ENCODE measurements at places on chromosomes 13 and 19.

DNA sequence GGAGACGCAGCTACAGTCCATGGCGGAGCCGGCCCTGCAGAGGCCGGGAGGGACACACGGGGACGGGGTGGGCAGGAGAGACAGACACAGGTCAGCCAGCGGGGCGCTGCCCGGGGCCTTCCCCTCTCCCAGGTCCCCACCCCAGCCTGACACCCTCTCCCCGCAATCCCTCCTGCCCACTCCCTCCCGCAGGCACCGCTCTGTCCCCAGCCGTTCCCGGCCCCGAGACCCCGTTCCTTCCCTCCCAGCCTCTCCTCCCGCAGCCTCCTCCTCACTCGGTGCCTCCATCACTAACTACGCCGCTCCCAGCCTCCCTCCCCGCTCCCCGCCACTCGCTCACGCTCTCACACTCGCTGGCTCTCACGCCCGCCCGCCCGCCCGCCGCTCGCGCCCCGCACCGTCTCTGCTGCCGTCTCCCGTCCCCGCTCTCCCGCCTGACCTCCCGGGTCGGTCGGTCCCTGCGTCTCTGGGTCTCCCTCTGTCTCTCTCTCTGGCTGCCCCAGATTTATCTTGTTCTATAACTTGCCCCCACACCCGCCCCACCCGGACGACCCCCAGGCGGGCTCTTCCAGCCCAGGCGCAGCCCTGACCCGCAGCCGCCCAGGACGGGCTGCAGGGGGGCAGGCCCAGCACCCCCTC, 15.2 kb downstream of the ERFL start:
- DNase-seq: no peak

- DNase-seq: no peak
These were observed 60.4 kb upstream of the OBI1 start for GRCh38 chr13:78719367-78719766.

GRCh38 chr19:37007587-37008220, 70.5 kb upstream of the ZNF420 start:
- DNase-seq: peak; percentile 47

DNA sequence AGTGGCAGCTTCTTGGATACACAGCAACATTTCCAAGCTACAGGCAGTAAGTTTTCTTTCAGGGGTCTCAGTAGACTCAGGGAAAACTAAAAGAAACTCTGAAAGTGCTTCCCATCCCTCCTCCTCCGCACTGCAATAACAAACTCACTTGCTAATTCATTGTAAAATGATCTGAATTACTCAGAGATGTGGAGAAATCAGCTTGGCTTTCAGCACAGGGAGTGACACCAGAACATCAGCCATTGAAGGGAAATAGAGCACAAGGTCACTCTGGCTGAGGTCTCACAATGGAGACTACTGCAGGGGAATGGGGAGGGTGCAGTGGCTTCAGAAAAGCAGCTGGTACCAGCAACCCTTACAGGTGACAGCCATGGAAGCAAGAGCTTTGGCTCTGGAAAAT, 137.3 kb upstream of the SERP2 start:
- DNase-seq: no peak

GRCh38 chr13:77001963-77002587, 10.2 kb downstream of the CLN5 start:
- no peak for DNase-seq

DNA sequence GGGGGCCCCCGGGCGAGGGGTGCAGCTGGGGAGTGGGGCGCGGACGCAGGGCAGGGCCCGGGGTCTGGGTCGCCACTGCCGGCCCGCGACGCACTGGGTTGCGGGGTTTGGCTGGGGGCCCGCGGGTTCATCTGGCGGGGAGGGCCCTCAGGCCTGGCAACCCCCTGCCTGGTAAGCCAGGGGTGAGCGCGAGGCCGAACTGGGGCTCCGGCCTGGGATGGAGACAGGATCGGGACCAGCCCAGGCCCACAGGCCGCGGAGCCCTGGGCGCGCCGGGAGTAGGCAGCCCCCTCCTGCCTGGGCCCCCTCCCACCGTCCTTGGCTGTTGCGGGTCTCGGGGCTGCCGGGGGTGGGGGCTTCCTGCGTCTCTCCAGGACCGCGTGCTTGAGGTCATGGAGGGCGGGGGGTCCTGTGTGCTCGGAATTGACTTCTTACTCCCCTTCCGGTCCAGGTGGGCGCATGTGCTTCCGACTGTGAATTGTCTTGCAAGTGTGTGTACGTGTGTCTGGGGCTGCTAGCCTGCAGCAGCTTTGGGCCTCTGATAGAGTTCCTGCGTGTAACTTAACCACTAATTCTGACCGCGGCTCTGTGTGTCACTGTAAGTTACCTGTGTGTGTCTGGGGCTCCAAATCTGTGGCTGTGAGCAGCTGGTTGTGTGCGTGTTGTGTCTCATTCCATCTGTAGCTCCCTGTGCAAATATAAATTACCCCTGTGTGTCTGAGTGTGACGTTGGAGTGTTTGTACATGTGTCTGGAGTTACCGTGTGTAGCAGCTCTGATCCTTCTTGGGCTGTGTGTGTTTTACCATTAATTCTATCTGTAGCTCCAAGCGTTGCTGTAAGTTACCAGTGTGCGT, 751 bp downstream of the GRAMD1A start:
- DNase-seq: peak; percentile 66

DNA sequence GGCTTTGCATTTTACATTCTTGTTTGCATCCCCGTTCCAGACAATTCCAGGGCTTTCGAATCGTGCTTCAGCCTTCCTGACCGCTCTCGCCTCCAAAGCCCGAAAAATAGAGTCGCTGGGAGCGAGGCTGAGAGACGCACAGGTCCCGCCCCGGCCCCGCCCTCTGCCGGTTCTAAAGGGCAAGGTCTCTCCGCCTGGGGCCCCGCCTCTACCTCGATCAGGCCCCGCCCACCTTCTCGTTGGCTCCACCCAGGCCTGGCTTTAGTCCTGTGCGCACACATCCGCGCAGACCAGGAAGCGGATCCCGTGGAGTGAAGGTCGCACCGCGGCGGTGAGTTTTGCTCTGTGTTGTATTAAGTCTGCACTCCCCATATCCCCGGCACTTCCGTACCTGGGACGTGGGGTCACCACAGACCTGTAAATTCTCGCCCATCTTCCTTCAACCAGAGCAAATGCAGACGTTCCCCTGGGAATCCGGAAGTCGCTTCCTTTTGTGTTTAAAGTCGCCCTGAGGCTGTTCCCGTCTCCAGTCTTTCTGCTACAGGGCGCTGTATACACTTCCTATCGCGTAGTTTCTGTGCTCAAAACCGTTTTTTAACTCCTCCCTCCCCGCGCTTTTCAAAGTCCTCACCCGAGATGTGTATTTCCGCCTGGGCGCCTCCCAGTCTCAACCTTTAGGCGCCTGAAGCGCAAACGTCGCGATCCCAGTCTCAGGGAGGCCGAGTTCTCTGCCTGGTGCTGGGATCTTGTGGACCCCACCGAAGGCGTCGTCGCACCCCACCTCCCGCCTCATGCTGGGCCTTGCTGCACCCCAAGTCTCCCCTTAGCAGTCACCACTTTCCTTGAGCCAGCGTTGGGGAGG, at the start of gene ZNF701:
ZNF701 (plus strand) TSS at position 288 of the 862 bp plus-strand sequence. CDS start 3,861 bp downstream, outside the sequence.
- DNase-seq: peak; percentile 93

DNA sequence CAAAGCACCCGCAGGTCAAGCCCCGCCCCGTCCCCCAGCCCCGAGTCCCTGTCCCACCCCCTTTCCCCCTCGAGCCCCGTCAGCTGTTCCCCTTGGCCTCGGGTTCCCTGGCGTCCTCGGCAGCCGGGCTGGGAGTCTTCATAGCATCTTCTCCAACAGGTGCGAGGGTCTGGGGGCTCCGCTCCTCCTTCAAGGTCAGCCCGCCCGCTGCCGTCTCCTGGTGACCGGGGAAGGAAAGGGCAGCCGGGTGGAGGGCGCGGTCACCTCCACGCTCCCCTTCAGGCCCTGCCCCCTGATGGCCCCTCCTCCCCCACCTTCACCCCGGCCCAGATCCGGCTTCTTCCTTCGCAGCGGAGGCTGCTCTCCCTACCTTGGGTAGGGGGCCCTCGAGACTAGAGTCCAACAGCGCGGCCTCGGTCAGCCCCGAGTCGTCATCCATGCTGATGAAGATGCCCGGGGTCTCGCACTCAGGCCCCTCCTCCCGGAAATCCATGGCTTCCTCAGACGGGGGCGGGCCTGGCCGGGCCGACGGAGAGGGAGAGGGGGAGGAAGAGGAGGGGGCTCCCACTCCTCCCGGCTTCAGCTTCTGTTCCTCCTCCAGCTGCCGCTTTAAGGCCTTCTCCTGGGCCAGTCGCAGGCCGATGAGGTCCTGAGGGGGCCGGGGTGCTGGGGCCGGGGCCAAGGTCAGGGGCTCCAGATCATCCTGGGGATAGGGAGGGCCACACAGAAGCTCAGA, 541 bp upstream of the RSPH6A start:
- DNase-seq: no peak

DNA sequence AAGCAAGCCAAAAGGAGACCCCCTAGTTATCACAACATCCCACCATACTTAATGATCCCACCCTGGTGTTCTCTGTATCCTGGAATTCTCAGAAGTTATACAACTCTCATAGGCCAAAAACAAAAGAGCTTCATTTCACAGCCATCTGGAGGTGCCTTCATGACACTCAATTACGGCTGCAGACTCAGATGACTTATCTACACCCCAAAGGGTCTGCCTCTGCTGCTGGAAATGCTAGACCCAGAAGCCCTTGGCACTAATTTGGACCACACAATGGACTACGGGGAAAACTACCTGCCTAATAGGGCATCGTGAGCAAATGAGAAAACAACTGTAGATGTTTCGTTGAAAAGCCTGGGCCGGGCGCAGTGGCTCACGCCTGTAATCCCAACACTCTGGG, 40.2 kb downstream of the BRD4 start:
- DNase-seq: no peak

DNA sequence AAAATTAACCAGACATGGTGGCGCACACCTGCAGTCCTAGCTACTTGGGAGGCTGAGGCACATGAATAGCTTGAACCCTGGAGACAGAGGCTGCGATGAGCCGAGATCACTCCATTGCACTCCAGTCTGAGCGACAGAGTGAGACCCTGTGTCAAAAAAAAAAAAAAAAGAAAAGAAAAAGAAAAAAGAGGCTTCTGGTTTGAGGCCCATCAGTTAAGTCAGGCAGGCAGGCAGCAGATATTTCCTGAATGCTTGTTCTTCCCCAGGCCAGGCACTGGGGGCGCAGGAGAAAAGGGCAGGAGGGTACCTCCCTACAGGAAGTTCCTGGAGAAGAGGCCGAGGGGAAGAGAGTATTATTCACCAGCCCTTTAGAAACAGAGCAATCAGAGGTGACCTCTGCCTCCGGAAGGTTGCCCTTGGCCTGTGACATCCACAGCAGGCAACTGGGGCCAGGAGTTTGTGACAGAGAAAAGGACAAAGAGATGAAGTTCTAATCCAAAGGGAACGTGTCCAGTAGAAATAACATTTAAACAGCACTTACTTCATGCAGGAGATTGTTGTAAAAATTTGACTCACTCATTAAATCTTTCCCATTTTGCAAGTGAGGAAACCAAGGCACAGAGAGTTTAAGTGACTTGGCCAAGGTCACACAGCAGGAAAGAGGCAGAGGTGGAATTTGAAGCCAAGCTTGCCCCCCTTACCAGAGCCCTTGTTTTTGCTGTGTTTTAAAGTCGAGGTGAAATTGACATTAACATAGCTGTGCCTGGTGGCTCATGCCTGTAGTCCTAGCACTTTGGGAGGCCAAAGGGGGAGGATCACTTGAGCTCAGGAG, 4.3 kb upstream of the RLN3 start:
- DNase-seq: peak; percentile 42
